ENCODE measurements at places on chromosomes 5 and 9.

DNA sequence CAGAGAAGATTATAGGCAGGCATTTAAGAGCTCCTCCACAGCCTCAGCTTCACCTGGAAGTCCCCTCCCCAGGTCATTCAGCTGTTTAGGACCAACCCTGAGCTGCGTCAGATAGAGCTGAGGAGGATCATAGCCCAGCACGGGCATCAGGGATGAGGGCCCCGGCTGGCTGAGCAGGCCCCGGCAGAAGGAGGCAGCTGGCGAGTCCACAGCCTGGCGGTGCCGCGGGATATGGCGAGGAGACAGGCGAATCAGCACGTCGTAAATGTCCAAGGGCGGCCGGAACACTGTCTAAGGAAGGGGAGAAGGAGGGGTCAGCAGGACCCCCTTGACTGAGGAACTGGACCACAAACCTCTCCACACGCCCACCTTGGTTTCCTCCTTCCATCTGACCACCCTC, 10.6 kb downstream of the NOL6 start:
- no peak for DNase-seq

DNA sequence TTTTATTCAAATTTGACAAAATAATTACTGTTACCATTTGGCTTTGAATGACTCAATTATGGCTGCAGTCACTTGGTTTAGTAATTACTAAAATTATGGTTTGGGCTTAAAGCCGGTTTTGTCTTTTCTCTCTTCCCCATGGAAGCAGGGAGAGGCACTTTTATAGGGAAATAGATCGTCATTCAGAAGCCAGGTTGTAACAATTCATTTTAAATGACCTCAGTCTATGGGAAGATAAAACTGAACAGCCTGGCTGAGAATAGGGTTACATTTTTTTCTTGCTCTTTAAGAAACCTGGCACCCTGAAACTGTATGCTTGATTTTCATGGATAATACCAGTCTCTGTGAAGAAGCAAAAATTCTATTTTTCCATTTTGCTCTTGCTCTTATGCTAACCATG, 169.8 kb downstream of the SMC2 start:
- no peak for DNase-seq

DNA sequence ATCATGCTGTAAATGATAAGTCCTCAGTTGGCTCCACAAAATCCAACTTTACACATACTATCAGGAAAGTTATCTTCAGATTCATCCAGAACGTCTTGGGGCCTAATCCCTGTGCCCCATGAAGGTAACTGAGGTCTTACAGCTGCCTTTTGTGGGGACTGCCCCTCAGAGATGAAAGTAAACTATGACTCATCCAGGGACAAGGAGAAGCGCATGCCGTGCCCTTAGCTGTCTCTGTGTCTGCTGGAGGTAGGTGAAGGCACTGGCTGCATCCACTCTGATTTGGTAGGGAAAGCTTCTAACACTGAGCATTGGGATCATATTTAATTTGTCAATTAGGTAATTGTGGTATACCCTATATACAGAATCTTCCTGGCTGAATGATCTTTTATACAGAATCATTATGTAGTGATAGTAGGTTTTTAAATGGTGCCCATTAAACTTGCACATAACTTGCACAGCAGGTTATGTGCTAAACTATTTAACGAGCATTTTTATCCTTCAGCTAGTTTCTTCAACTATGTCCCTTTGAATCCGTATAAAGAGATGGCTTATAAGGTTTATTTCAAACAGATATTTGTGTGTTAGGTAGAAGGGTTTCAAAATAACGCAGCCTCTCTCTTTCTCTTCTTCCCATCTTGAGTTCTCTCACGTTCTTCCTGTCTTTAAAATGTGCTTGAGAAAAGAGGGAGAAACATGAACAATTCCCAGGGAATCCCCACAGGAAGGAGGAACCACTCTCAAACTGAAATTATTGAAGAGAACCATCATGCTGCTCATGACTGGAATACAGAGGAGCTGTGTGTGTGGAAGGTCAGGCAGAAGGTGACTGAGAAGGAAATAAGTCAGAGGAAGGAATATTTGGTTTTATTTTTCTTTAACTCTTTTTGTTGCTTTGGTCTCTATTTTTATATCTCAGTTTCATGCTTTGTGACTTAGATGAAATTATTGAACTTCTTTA, 250.9 kb downstream of the CD180 start:
- DNase-seq: no peak

DNA sequence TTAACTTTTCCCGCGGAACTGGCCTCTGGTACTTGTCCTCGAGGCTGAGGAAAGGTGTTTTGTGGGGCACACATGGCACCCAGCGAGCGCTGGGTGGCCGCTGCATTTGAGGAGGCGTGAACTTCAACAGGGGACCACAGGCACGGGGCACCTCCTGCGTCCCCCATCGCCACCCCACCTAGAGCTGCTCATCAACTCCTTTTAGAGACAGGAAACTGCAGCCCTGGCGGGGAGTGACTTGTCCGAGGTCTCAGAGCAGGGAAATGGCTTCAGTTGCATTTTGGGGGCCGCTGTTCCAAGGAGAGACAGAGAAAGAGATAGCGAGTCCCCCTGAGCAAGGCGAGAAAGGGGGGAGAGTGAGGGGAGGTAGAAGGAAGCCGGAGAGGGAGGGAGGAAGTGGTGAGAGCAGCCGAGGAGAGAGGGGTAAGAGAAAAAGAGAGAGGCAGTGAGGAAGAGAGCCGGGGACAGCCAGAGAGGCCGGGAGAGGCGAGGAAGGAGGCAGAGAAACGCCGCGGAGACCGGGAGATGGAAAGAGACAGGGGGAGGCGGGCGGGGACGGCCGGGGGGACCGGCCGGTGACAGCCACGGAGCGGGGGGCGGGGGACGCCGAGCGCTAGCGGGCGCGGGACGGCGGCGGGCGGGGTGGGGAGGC, 12.5 kb upstream of the LHX2 start:
- no peak for DNase-seq

DNA sequence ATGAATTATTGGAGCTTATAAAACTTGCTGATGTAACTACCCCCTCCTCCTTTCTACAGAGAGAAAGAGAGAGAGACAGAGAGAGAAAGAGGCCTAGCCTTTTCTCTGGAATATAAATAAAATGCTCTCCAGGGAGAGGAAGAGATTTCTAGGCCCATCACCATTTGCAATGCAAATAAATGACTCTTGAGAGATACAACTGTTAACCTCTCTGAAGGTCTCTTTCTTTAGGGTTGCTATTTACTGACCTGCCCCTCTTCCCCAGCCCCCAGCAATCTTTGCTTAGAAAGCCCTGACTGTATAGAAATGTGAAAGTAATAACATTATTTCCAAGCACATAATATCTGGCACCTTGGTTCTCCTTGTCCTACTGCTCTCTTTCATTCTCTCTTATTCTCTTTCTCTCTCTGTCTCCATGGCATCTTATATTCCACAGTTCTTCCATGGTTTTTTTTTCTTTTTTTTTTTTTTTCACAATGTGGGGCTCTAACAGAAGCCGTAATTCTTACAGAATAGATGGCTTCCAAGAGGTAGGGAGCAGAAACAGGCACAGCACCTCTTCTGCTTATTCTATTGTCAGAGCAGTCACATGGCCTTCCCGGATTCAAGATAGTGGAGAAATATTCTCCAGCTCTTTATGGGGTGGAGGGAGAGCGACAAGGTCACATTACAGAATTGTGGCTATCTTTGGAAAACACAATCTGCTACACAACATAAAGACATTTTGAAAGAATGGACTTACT, 1087.9 kb upstream of the NUDT12 start:
- no peak for DNase-seq

- no peak for DNase-seq
These were observed 26.3 kb downstream of the SSBP2 start for GRCh38 chr5:81724571-81724970.

DNA sequence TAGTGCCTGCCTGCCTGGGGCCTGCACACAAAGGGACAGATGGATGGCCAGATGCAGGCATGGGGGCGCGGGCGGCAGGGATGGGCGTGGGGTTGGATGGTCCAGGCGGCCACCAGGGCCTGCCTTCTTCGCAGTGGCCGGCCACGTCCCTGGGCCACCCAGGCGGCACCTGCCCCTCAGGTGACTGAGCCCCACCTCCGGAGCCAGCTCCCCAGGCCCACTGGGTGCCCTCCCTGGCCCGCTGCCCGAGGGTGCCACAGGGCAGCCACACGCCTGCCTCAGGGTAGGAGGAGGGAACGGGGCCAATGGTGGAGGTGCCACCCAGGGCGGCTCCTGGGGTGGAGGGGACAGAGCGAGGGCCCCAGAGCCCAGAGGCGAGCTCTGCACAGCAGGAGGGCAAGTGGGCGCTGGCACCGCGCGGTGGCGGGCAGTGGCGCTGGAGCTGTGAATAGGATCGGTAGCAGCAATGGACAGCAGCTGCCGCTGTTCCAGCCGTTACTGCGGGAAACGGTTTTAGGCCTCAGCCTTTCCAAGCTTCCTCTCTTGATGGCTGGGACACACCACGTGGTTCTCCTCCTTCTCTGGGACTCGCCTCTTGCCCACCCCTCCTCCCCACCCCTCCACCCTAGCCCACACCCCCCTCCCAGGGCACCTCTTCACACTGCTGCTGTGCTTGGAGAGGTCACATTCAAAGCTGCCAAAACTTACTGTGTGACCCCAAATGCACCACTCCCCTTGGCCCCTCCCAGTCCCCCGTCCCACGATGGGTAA, 19.1 kb downstream of the LHX3 start:
- DNase-seq: no peak

DNA sequence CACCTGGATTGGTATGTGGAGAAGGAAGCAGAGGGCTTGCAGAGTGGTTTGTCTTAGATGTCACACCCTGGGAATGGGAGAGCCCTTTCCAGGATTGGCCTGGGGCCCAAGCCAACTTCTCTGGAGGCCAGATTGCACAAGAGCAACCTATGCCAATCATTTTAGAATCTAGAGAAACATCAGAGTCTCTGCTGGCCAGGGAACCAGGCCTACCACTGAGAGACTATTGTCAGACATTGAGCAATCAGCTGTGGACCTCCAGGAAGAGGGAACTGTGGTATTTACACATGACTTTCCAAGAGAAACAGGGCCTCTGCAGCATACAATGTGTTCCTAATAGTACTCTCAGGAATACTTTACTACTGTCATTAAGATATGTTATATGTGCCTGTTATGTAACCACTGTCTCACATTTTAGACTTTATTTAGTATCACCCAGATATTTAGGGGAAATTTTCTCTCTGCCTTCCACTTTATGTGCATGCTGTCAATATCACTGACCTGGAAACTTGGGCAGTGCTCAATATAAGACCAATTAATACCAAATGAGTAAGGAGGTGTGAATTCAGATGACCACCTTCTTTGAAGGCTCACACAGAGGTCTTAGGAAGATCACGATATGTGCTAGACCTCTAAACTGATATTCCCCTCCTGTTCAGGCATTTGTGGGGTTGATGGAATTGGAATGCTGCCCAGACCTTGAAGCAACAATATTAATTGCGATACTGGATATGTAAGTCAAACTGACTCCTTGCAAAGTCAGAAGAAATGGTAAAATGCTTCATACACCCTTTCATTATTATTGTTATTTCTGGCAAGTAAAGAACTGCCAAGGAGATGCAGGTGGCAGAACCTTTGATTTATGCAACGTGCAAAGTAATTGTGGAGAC, 20.5 kb upstream of the CCL28 start:
- DNase-seq: no peak

- DNase-seq: peak; percentile 34
These were observed 42.1 kb upstream of the SMIM23 start for GRCh38 chr5:171743436-171744076.

GRCh38 chr5:14801792-14802191, 69.8 kb downstream of the ANKH start:
- DNase-seq: no peak

DNA sequence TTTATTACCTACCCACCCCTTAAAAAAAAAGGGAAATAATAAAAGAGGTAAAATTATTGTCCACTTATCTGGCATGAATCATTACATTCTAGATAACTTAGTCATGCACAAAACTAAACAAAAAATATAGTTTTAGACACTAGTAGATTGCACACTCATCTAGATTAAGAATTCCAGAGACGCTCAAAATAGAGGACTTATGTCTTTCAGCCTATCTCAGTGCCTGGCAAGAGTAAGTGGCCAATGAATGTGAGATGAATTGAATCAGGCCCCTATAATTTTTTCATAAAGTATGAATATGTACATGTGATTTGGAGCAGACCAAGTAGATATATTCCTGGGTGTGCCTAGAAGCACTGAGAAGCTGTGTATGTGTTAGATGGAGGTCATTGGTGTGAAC, 2.0 kb upstream of the RXFP3 start:
- no peak for DNase-seq

DNA sequence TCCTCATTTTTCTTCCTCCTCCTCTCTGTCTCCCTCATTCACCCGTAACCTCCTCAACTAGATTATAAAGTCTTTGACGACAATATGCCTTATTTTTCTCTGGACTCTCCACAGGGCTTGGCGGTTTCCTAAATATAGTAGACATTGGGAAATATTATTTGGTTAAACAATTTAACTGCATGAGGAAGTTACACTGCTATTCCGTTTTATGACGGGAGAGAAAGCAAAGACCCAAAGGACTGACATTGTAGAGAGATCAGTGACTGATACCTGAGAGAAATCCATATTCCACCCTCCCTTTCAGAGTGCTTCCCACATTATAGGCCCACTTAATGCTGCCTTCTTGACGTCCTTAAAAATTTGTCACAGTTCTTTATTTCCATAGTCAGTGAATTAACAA, 51.2 kb downstream of the GDA start:
- DNase-seq: no peak

DNA sequence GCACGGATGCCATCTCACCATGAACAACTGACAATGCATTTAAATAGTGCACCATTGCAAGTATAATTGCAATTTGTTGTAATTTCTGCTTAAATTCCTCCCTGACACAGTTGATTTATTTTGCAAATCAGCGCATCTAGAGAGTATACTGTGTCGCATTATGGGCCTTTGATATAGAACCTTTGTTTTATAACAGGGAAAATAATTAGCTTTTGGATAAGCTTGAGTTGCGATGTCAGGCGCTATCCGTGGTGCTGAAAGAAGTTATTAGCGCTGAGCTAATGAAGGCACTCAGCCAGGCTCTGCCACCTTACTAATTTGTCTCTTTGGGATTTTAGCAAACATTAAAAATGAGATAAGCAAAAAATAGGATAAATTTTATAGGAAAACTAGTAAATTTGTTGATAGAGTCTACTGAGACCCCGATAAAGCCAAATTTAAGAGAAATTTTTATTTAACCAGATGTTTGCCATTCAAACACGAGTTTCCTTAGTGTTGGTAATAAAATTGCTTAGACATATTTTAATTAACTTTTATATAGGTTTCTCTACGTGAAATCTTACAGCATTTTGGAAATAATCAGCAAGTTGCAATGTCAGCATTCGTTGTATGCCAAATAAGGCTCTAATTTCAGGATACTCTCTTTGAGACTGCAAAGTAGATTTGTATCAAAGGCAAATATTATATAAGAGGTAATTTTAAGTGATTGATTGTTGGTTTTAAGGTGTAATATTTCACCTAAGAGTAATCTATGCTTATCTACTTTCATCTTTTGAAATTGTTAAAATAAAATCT, 355.5 kb downstream of the TLR4 start:
- no peak for DNase-seq
